CD4-positive, alpha-beta memory T cell (primary cell): ENCODE measurements at places on chromosomes 6 and 20.

GRCh38 chr6:11575408-11576033 lies 38.0 kb downstream of the TMEM170B start:
- peak; percentile 39 for DNase-seq

- DNase-seq: no peak
These were observed 43.4 kb upstream of the SPTLC3 start for GRCh38 chr20:12965212-12965869.

DNA sequence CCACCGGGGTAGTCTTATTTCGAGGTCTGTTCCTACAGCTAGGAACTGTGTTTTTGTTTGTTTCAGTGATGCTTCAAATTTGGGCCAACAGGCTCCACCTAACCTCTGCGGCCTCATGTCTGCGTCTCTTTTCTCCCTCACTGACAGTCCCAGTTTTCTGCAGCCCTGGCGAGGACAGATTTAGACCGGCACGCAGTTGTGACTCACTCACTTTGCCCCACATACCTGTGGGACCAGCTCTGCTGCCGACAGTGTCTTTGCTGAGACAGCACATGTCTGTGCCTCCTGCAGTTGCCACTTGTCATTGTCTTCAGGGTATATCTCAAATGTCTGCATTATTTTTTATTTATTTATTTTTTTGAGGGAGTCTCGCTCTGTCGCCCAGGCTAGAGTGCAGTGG lies 29.2 kb downstream of the OSBPL2 start:
- no peak for DNase-seq

DNA sequence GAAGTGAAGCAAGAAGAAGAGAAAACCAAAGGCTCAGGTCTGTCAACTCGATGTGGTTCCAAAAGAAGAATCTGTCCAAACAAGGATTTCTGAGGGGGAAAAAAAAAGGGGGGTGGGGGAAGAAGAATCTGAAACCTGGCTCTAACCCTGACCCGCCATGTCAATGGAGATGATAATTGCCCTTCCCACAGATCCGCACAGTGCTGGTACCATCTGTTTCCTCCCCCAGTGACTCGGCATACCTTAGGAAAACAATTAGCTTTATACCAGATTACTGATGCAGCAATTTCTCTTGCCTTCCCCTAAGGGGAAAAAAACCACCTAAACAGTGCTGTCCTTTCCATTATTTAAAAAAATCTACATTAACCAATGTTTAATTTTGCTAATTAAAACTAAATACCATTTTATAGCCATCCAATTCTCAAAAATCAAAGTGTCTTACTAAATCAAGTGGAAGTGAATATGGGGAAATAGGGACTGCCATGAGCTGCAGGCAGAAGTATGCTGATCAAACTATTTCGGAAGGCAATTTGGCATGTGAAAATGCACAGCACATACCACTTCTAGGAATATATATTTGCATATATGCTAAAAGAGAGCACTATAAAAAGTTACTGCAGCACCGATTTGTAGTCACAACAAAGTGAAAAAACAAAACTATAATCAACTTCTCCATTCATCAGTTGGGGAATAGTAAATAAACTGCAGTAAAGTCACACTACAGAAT lies 46.8 kb downstream of the MAP7 start:
- DNase-seq: no peak

- no peak for DNase-seq
These were observed 84.5 kb upstream of the LRFN2 start for GRCh38 chr6:40671694-40672050.

- no peak for DNase-seq
These were observed 33.6 kb upstream of the MYL9 start for GRCh38 chr20:36507746-36508145.

GRCh38 chr20:64108731-64109681 lies 1.6 kb upstream of the NPBWR2 start:
- DNase-seq: no peak

- DNase-seq: no peak
These were observed 8.0 kb downstream of the PRDM13 start for GRCh38 chr6:99614430-99615186.

DNA sequence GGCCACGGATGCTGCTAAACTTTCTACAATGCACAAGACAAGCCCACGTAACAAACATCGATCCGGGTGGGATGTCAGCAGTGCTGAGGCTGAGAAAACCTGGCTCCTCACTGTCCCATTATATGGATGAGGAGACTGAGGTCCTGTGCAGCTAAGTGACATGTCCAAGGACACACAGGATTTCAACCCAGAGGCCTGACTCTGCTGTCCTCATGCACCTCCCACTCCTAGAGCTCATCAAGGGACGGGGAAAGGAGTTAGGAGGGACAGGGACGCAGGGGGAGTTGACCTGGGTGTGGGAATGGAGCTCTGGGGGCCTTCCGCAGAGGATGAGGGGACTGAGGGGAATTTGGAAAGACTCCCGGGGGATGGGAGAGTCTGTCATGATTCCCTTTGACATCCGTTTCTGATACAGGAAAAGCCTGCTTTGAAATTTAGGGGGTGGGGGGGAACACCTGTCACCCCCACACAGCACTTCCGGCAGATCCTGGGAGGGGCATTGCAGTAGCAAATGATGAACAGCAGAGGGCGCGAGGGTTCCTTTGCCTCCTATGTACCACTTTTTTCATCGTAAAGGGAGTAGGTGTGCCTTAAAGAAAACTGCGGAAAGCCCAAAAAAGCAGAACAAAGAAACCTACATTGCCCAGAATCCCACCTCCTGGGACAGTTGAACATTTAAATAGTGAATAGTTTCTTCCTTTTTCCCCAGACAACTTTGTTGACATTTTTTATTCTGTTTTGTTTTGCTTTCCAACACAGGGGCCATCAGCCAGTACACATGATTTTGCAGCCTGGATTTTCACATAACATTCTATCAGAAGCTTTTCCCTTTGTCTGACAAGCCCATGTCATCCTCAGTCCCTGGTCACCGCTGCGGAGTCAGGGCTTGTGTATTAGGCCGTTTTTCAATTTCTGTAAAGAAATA lies 48.6 kb downstream of the SLC2A10 start:
- peak; percentile 48 for DNase-seq

- no peak for DNase-seq
These were observed 11.0 kb downstream of the SMPDL3A start for GRCh38 chr6:122799916-122800686.

GRCh38 chr6:23526526-23526925 lies 599.5 kb upstream of the NRSN1 start:
- no peak for DNase-seq

- DNase-seq: no peak
These were observed 16.7 kb downstream of the TIAM2 start for GRCh38 chr6:155011809-155012291.

DNA sequence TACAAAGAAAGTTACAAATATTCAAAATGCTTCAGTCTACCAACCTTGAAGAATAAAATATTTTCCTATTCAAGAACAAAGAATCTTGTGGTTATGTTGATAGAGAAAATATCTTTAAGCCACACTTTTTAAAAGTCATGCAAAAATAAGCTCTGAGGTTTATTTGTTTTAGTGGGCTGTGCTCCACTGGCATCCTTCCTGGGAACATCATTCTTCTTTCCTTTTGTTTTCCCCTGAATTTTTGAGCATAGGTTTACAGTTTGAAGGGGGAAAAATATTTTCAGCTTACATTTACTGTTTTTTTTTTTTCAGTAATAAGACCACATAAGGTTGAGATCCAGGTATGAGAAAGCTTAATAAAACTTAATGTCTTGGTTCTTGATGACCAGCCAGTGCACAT lies 72.0 kb upstream of the BACH2 start:
- DNase-seq: no peak

GRCh38 chr6:119129148-119129967 lies 50.9 kb upstream of the FAM184A start:
- peak; percentile 57 for DNase-seq
